ENCODE measurements at places on chromosomes 1 and 21.

DNA sequence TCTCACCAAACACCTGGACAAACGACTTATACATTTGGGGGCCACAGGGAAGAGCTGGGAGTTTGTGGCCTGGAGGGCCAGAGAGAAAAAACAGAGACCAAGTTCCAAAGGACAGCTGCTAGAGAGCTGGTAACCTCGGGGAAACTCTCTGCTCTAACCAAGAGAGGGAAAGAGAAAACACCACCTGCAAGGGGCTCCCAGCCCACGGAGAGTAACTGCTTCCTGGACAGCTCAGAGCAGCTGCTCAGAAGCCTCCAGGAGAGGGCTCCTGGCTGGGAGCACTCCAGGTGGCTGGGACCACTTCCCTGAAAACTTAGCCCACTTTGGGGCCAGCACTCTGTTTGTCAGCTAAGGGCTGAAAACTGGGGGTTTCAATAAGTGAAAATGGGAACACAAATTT is 154.8 kb upstream of the GRIK3 start:
- no peak for DNase-seq

GRCh38 chr1:8525216-8525557 is 207.3 kb downstream of the SLC45A1 start:
- DNase-seq: peak; percentile 32

DNA sequence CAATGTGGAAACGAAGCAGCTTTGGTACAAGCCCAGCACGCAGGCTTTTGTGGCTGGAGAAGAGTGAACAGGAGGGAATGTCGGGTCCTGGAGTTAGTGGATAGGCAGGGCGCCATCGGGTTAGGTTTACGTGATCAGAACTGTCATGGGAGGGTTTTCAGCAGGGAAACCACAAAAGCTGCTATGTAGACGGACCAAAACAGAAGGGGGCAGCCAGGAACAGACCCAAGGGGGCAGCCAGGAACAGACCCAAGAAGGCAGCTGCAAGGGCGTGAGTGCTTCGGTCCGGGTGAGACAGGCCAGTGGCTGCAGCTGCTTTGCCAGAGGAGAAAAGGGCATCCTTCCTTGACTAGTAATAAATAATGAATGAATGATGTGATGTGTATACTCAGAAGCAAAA is 77.5 kb upstream of the KIF1B start:
- DNase-seq: no peak

DNA sequence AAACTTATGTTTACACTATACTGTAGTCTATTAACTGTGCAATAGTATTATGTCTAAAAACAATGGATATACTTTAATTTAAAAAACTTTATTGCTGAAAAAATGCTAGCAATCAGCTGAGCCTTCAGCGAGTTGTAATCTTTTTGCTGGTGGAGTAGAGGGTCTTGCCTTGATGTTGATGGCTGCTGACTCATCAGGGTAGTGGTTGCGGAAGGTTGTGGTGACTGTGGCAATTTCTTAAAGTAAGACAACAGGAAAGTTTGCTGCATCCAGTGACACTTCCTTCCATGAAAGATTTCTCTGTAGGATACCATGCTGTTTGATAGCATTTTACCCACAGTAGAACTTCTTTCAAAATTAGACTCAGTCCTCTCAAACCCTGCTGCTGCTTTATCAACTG is 234.7 kb upstream of the CSF3R start:
- DNase-seq: no peak

GRCh38 chr1:88680471-88680870 is 3.6 kb upstream of the PKN2 start:
- DNase-seq: no peak

GRCh38 chr1:54640361-54640760 is 1.2 kb upstream of the MROH7 start:
- no peak for DNase-seq

DNA sequence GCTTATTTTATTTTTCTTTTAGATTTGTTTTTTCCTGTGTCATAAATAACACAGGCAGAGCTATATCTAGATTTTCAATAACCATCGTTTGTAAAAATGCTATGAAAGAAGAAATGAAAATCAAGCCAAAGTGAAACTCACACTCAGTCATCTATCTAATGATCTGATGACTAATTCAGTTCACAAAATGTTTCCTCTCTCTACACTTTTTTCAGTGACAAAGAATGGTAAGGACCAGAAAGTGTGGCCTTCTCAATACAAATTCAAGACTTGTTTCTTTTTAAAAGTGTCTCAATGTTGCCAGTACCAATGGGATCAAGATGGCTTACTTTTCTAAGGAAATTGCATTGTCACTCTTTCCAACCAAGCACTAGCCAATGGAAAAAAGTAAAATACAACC is 282.8 kb upstream of the PKN2 start:
- DNase-seq: no peak

DNA sequence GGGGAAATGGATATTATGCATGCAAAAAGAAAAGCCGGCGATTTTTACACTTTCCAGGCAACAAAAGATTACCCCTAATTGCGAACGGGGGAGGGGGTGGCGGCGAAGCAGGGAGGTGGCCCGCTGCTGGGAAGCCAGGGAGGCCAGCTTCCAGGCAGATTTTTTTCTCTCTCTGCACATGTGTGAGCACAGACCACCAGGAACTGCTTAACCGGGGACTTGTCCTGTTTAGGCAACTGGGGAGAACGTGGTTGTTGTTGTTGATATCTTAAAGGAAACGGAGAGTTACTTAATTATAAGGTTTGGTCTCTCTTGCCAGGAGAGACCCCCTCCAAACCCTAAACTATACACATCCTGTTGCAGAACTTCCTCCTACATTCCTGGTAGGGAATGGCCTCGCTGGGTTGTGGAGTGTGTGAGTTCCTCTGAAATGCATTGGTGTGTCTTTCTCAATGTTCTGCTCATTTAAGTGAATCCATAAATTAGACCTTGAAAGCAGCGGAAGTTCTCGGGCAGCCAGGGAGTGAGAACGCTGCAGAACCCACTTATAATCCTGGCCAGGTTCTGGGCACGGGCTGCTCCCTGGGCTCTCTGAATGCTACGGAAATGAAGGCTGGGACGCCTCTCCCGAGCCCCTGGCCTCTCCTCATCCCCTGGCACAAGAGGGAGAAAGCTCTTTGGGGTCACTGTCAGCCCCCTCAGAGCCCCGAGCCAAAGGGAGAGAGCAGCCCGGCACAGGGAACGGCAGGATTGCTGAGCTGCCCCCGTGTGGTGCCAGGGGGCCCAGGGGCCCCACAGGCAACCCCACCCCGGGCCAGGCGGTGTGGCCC is 250.0 kb downstream of the FOXD2 start:
- DNase-seq: no peak

GRCh38 chr1:53197291-53198200 is 922 bp downstream of the CPT2 start:
- DNase-seq: no peak

- DNase-seq: no peak
Measured at GRCh38 chr1:154741741-154742495, 128.2 kb downstream of the KCNN3 start.

Measured in AG04450 (cell line).